ENCODE measurements at places on chromosomes 2 and 18. TPM values are rescaled to one million over a fixed set of nuclear protein-coding genes. Genes with fewer than 3 reads are reported as not detected.

COLEC11 gene
- total RNA-seq, result 0.11 TPM

SCYGR7 gene
- total RNA-seq, result not detected

ARHGAP15 gene
- 54.1 TPM for total RNA-seq

SATB2 gene
- 0.05 TPM for total RNA-seq

ADAM23 gene
- 0.25 TPM for total RNA-seq

MAIP1 gene
- 29.9 TPM for total RNA-seq

PLGLB1 gene
- 2.1 TPM for total RNA-seq

SALL3 gene
- not detected for total RNA-seq

COPS8 gene
- total RNA-seq, result 63.8 TPM

IL1RL2 gene
- not detected for total RNA-seq

ERMN gene
- 1.9 TPM for total RNA-seq

STRADB gene
- 23.1 TPM for total RNA-seq

STARD7 gene
- total RNA-seq, result 206 TPM

AOX1 gene
- total RNA-seq, result not detected

MALL gene
- 2.3 TPM for total RNA-seq

DNPEP gene
- 120 TPM for total RNA-seq

RAB6C gene
- not detected for total RNA-seq

TCF23 gene
- total RNA-seq, result not detected

ARHGAP25 gene
- total RNA-seq, result 39.9 TPM

UGT1A1 gene
- total RNA-seq, result not detected

ACADL gene
- not detected for total RNA-seq

ABCG5 gene
- 0.14 TPM for total RNA-seq

SLC11A1 gene
- total RNA-seq, result 0.18 TPM

SOWAHC gene
- total RNA-seq, result 1.7 TPM

NDC80 gene
- total RNA-seq, result 41.5 TPM

CHST9 gene
- not detected for total RNA-seq

DQX1 gene
- total RNA-seq, result 0.39 TPM

OSBPL1A gene
- 0.98 TPM for total RNA-seq

G6PC2 gene
- total RNA-seq, result not detected

COL4A4 gene
- total RNA-seq, result not detected

COLEC12 gene
- total RNA-seq, result not detected

CGREF1 gene
- total RNA-seq, result 9.0 TPM

THSD7B gene
- total RNA-seq, result not detected
